ENCODE measurements at places on chromosomes 12 and 14.

- no peak for DNase-seq
These were observed 149.8 kb downstream of the PELI2 start for GRCh38 chr14:56268039-56268438.

GRCh38 chr14:21647380-21647779 is 6.3 kb upstream of the OR4E2 start:
- no peak for DNase-seq

GRCh38 chr12:3634348-3634747 is 118.6 kb downstream of the CRACR2A start:
- no peak for DNase-seq

DNA sequence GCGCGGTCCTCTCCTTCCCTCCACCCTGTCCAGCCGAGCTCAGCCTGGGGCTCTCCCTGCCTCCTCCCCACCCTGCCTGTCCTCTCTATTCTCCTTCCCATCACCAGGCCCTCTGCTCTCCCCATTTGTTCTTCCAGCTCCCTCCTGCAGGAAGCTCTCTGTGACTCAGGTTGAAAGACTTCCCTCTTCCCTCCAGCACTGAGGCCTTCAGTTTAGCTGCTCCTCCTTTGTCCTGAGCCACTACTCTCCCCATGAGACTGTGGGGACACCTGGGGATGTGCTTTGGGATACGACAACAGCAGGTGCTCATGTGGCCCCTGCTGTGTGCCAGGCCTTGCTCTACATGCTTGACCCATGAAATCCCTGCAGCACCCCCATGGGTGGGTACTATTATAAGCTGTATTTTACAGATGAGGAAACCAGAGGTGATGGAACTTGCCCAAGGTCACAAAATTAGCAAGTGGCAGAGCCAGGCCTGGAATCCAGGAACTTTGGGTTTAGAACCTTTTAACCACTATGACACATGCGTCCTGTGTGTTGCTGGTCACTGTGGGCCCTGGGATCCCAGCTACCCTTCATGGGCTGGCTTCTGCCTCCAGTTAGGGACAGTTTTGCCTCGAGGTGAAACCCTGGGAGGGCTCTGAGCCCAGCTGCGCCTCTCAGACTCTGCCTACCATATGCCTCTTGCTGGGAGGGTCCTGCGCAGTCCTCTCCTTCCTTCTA is 5.5 kb downstream of the KRT80 start:
- DNase-seq: no peak

Measured in body of pancreas (tissue), 4 donors.